Neural progenitor cell (in vitro differentiated cells): ENCODE measurements at places on chromosomes 2 and 18. TPM values are rescaled to one million over a fixed set of nuclear protein-coding genes. Genes with fewer than 3 reads are reported as not detected.

The SCTR gene
- not detected in 2 replicates for total RNA-seq

GRCh38 chr18:78994000-78994399 is 14.4 kb downstream of the SALL3 start:
- no peak for DNase-seq

The CD8B2 gene
- not detected in 2 replicates for total RNA-seq

- DNase-seq, result peak; percentile 78
Measured at GRCh38 chr18:57881818-57882413, 78.8 kb upstream of the ATP8B1 start.

DNA sequence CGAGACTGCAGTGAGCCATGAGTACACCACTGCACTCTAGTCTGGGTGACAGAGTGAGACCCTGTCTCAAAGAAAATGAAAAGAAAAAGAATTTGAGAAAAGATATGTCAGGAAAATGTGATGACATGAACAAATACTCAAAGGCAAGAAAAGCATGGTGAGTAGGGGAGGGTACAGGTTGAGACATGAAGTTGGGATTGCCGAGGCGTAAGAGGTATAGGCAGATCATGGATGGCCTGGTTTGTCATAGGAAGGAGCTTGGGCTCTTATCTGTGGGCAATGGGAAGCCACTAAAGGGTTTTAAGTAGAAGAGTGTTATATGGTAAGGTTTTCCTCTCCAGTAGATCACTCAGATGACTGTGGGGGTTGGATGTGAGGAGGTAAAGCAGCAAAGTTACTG is 32.3 kb downstream of the SPAST start:
- no peak for DNase-seq

GRCh38 chr2:173151671-173152401 is 76.2 kb downstream of the MAP3K20 start:
- no peak for DNase-seq

GRCh38 chr2:209821806-209822205 is 50.2 kb downstream of the UNC80 start:
- DNase-seq, result no peak

The TLX2 gene
- total RNA-seq, result not detected in 2 replicates

- DNase-seq, result no peak
Measured at GRCh38 chr18:5841518-5841917, 53.8 kb downstream of the TMEM200C start.

DNA sequence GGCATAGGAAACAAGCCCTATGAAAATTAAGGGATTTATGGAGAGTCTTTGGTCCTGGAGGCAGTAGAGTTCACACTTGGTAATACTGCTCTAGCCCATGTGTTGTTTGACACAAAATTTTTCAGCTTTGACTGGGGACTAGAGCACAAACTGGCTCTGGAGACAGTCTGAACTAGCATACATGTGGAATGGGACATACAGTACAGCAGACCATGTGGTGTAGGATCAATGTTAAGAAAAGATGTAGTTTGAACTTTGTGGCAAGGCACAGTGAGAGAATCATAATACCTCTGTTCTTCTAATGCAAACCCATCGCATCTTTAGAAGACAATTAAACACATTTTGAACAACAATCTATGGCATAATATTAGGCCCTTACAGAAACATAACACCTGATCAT is 521.5 kb upstream of the DDX18 start:
- DNase-seq, result no peak

The LIMS4 gene
- total RNA-seq, result 0.28 TPM in 1 of 2 replicates, not detected in the other

DNA sequence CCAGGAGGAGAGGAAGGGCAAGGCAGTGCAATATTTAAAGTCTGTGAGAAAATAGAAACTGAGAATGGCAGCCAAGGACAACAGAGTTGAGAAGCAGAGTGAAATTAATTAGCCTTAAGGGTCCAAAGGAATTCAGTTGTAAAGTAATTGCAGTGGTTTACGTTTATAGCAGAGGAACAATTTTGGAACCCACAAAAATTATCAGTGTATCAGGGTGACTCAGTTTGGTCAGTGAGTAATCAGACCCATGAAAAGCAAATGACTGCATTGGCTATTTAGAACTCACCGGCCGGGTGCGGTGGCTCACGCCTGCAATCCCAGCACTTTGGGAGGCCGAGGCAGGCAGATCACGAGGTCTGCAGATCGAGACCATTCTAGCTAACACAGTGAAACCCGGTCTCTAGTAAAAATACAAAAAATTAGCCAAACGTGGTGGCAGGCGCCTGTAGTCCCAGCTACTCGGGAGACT is 245.8 kb upstream of the SLC39A10 start:
- no peak for DNase-seq

The ZNF385B gene
- 22.9 and 35.8 TPM in 2 replicates for total RNA-seq

- DNase-seq, result no peak
Measured at GRCh38 chr2:190717764-190718651, 69.1 kb downstream of the NAB1 start.

The FAM168B gene
- 63.0 and 85.2 TPM in 2 replicates for total RNA-seq

The GALNT5 gene
- total RNA-seq, result 0.03 TPM in 1 of 2 replicates, not detected in the other

The RPRM gene
- 0.51 and 1.3 TPM in 2 replicates for total RNA-seq

DNA sequence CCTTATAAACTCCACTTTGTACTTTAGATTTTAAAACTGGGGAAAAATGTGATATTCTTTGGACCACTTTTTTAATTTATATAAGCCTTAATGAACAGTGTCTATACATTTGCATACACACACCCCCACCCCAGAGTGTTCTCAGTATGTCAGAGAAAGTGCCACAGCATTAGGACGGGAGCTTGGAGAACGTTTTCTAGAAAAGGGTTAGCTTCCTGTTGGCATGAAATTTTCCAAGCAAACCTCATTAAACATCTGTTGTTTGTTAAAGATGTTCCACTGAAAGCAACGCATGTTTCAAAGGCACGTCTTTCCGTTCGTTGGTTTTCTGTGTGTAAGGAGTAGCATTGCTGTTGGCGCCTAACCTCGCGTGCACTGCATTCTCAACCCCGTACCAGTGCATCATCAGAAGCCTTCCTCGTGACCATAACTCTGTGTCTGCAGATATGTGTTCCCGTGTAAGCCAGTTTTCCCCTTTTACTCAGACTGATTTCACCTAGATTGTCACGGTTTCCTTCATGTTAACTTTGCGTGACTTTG is 228.5 kb downstream of the ALPK2 start:
- no peak for DNase-seq

GRCh38 chr2:82275599-82275998 is 1971.0 kb upstream of the LRRTM1 start:
- DNase-seq, result no peak

- no peak for DNase-seq
Measured at GRCh38 chr2:161245261-161245553, 63.0 kb upstream of the PSMD14 start.

- DNase-seq, result no peak
Measured at GRCh38 chr2:40358783-40359182, 93.1 kb downstream of the SLC8A1 start.

DNA sequence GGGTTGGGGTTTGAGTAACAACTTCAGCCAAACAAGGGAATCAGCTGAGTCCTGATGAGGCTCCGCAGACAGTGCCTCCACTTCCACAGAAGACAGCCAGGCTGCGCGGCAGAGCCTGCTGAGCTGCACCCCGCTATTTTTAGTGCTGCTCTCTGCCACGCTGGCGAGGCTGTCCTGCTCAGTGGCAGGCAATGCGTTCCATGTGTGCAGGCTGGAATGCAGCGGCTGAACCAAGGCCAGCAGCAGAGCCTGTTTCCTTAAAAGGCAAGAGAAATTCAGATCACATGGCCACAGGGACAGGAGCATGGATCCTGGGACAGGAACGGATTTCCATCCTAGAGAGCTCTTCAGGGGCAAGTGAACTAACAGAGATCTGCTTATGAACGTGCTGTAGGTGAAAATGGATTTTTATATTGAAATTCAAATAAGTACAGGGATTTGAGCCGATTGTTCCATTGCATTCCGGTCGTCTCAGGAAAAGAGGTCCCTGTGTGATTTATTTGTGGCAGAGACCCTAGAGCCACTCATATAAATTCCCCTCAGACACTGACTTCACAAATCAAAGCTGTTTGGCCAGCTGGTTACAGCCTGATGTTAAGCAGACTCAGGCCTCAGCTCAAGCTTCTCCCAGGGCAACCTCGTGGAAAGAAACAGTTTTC is 98.7 kb downstream of the COL6A3 start:
- DNase-seq, result peak; percentile 55

GRCh38 chr2:216985658-216986141 is 125.8 kb upstream of the TNP1 start:
- peak; percentile 73 for DNase-seq

DNA sequence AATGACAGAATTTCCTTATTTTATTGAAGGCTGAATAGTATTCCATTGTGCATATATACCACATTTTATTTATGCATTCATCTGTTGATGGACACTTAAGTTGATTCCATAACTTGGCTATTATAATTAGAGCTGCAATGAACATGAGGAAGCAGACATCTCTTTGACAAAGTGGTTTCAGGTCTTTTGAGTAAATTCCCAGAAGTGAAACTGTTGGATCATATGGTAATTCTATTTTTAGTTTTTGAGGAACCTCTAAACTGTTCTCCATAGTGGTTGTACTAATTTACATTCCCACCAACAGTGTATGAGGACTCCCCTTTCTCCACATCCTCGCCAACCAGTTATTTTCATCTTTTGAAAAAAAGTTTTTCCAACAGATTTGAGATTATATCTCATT is 77.5 kb downstream of the TMEM200C start:
- no peak for DNase-seq

DNA sequence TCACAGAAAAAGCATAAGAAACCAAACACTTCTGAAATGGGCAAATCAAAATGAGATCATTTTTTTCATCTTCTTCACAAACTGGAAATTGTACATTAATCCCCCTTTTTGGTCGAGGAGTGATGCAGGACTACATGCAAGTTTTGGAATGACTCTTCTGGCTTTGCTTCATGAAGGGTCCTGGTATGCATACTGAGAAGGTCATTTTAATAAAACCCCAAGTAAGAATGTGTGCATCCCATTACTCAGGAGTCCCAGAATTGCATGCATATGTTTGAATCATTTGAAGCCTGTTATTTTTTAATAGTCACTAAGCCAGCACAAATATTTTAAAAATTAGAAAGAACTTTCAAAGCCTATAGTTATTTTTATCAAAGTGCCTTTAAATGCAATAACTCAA is 16.7 kb upstream of the EHBP1 start:
- no peak for DNase-seq

- DNase-seq, result no peak
Measured at GRCh38 chr18:59481436-59481835, 122.4 kb upstream of the LMAN1 start.

GRCh38 chr2:44680983-44681531 is 260.4 kb upstream of the SIX3 start:
- DNase-seq, result peak; percentile 39

DNA sequence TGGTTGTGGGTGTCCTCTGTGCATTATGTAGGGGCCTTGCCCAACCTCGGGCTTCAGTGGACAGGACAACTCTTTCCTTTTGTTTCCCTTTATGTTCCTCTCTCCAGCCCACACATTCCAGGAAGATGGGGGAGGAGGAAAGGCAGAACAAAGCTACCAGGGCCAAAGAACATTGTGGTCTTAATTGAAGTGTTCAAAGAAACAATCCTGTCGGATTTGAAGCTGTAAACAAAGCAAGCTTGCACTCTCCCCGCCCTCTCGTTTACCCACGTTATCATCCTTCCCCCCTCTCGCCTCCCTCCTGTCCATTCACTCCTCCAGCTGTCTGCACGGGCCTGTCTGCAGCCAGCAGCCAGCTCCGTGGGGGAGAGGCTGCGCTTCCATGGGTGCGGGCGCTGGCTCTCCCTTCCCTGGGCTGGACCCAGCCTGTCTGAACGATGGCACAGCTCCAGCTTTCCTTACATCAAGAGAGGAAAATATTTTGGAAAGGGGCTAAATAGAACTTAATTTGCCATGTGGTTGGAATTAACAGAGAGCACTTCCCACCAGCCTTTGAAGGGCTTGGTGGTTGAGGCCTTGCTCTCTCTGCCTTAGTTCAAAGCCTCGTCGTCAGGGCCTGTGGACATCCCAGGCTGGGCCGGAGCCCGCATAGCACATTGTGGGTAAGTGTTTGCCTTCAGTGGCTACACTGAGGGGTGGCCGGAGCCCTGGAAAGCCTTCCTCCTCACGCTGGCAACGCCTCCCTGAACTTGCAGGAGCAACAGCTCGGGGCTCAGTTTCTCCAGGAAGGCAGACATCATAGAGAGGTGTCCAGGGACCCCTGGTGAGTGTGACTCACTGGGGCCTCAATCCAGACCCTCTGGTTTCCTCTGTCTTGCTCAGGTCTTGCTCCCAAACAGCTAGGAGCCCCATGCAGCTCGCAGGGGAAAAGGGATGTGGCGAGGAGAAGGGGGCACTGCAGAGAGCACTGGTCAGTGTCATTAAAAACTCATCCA is 60.6 kb upstream of the HS6ST1 start:
- peak; percentile 91 for DNase-seq

The TUBA3E gene
- not detected in 2 replicates for total RNA-seq

DNA sequence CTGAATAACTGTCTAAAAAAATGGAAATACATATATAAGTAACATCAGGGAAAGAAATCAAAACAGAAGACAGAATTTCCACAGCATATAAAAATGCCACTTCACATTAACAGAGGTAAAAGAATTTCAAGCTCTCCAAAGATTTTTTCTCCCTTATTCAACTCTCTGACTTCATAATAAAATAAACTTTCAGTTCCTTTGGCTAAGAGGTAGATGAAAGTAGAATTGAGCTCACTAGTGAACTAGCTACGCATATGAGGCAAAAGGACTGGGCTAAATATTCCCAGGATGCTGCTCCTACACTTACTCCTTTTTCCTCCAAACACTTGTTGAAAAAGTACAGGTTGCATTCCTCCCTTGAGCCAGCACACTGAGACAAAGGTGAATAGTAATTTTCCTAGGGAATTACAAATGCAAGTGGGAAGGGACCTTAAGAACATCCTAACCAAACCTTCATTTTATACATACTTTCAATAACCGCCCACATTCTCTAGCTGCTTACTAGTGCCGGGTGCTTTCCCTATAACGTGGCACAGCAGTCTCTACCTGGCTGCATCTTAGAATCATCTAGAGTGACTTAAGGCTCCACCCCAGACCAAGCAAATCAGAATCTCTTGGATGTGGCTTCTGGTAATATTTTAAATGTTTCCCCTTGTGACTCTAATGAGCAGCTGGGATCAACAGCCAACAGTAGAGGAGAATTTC is 136.6 kb downstream of the MTCL1 start:
- DNase-seq, result no peak

The PFN4 gene
- total RNA-seq, result 0.21 and 0.43 TPM in 2 replicates
